ENCODE measurements at places on chromosomes 3 and 15.

DNA sequence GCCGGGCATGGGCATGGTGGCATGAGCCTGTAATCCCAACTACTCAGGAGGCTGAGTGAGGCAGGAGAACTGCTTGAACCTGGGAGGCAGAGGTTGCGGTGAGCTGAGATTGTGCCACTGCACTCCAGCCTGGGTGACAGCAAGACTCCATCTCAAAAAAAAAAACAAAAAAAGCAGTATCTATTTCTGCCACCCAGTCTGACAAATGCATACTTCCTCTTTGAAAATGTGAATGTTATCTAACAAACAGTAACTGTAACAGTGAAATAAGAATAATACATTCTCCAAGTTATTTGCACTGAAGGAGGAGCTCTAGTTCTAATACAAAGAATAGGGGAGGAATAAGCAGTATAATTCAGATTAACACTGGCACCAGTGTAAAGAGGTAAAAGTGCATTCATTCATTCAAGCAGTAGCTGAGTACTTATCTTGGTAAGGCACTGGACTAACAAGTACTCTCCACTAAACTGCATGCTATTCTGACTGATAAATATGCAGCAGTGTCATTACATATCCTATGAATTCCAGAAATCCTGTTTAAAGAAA, 12.9 kb downstream of the VPS13C start:
- DNase-seq = no peak

DNA sequence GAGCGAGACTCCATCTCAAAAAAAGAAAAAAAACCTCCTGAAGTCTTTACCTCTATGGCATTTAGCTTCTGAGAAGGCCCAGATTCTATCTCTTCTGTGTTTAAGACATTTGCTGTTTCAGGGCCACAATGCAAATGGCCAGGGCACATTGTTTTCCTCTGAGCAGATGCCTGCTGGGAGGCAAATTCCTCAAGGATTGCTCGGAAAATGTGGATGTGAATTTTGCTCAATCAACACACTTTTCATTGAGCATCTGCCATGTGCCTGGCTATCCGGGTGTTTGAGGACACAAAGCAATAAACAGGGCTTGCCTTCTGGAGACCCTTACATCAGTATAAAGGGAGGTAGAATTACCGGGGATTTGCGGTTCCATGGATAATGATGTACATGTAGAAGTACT, 20.0 kb downstream of the TRIM71 start:
- DNase-seq = no peak

DNA sequence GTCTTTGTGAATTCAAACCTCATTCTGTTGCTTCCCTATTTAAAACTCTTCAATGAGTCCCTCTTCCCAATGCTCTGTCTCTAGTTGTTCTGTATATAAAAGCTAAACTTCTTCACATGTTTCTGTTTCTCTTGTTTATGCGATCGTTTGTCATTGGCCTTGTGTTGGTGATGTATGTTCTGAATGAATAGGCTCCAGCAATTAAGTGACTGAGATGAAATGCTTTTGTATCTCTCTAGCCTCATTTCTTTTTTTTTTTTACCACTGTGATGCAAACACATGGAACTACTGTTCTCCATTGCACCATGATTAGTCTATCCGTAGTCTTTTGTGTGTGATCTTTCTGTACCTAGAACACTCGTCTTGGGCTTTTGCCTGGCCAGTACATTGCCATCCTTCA, 380.5 kb upstream of the TPRG1 start:
- no peak for DNase-seq

GRCh38 chr3:111690242-111690641, 95.1 kb upstream of the ZBED2 start:
- DNase-seq = no peak

DNA sequence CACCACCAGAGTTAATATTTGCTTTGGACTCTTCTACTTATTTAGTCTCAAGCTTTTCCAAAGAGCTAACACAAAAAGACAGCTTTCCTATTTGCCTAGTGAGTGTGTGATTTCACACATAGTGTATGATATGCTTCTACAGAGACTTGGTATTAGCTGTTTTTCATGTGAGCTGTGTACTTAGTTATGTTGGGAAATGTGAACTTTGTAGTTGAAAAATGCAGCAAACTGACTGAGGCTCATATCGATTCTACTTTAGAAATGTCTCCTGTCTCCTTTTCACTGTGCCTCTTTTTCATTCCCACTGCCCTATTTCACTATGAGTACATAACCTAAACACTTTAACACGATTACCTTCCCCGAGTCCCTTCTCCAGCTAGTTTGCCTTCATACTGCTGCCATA, 136.5 kb downstream of the ALCAM start:
- no peak for DNase-seq

DNA sequence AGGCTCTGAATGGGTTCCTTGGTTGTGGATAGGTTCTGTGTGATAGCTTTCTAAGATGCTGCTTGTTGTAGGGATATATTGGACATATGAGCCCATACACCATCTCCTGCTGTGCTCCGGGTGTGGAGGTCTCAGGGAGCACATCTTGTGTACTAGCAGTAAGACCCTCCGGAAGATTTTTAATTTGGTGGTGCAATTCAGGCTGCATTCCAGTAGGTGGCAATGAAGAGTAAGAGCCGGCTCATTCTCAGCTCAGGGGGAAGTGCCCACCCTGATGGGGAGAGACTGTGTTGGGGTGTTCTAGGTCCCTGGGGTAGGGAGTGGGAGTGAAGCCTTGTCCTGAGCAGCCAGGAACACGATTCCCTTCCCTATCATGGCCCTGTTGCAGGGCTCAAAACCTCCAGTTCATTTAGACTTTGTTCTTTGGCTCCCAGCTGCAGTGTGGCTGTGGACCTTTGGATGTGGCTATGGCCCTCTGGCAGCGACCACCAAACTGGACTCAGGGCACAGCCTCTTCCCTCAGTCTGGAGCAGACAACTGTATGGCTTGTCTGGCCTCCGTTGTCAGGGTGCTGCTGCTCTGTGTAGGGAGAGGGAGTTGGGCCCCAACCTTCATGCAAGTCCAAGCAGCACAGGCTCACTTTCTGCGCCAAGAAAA, 104.7 kb downstream of the UNC13C start:
- no peak for DNase-seq

DNA sequence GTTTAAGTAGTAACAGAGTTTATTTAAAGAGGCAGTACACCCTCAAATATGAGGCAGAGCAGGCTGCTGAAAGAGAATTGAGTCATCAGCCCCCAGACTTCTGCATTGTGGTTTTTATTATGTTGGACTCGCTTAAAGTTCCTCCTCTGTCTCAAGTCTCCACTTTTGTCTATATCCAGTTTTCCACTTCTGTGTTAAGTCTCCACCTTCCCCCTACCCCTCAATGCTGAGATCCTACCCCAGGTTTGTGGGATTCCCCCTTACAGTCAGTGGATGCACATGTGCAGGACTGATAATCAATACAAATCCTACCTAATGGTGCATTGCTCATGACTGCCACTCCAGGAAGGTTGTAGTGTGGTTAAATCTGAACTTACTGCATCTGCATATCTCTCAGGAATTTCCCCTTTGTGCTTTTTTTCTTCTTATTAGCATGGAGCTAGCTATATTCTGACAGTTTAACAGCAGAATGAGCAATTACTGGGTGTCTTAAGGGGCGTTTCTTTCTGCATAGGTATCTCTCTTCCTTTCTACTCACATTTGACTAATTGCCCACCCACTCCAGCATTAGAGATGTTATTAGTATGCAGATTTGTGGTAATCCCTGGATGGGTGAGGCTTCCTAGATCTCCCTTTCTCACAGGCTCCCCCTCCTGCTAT, 11.9 kb upstream of the CD200R1L start:
- no peak for DNase-seq

GRCh38 chr15:77614251-77614806, 18.4 kb downstream of the LINGO1 start:
- no peak for DNase-seq

- no peak for DNase-seq
These were observed 315.6 kb upstream of the IL12A start for GRCh38 chr3:159672728-159673688.

GRCh38 chr3:53496984-53497383, 2.6 kb downstream of the CACNA1D start:
- DNase-seq = no peak

DNA sequence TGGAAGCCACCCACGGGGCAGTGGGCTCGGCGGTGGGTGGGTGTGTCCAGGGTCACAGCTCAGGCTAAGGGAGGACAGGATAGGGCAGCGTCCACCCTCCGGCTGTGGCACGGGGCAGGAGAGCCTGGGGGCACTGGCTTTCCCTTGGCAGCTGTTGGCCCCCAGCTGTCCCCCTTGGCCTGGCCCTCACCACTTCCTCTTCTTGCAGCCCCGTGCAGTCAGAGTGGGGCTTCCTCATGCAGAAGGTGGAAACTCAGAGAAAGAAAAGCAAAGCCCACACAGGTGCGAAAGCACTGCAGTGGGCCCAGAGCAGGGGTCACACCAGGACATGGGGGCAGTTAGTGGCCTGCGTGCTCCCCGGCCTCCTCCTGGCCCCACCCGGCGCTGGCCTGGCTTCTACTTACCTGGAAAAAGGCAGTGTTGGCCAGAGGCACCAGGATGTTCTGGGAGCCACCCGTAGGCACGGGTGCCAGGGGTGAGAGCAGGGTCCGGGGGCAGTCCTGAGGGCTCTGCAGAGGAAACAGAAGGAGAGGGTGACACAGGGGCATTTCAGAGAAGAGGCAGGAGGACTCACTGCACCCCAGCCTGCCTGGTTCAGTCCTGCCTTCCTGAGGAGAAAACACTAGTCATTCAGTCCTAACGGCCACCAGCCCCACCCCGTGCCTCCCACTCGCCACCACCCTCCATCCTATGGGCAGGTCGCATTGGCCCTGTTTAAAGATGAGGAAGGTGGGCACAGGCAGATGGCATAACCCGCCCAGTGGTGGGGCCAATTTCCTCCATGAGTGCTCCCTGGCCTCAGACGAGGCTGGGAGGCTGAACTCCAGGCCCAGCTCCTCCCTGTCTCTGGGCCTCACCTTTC, 28.3 kb downstream of the PLXND1 start:
- DNase-seq = no peak

GRCh38 chr3:62538691-62539356, 165.5 kb upstream of the FEZF2 start:
- no peak for DNase-seq

DNA sequence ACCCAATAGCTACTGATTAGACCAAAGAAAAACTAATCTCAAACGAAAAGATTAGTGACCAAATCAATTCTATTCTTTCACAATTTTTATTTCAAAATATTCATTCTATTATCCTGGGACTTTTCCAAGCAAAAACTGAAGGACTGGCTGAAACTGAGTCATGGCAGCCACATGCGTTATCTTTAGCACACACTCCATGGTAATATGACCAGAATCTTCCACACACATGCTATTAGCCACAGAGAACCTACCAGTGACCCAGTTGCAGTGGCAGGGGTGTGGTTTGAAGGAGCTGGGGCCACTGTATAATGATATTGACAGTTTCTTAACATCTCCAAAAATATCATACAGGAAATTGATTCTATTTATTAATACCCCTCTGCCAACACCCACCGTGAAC, 154.8 kb upstream of the ABI3BP start:
- no peak for DNase-seq

DNA sequence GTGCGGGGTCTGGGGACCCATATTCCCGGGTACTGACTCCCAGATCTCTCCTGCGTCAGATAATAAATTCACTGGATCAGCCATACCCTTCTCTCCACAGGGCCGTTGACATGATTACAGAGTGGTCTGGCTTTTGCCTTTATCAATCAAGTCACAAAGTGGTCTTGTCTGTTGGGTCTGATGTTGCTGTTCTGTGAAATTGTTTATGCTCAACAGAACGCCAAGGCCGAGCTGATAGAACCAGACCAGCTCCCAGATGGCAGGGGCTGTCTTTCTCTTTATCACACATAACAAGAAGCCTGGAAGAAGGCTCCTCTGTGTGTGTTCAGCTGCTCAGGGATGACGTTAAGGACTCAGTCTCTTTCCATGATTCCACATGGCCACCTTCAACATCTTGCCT, 751 bp upstream of the DCLK3 start:
- no peak for DNase-seq

DNA sequence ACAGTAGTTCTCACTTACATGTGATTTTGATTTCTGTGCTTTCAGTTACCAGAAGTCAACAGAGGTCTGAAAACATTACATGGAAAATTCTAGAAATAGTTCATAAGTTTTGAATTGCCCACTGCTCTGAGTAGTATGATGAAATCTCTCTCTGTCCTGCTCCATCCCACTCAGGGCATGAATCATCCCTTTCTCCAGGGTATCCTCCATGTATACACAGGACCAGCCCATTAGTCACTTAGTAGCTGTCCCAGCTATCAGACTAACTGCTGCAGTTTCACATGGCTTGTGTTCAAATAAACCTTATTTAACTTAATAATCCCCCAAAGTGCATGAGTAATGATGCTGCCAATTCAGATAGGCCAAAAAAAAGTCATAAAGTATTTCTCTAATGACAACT, 38.6 kb downstream of the EPHA3 start:
- no peak for DNase-seq

DNA sequence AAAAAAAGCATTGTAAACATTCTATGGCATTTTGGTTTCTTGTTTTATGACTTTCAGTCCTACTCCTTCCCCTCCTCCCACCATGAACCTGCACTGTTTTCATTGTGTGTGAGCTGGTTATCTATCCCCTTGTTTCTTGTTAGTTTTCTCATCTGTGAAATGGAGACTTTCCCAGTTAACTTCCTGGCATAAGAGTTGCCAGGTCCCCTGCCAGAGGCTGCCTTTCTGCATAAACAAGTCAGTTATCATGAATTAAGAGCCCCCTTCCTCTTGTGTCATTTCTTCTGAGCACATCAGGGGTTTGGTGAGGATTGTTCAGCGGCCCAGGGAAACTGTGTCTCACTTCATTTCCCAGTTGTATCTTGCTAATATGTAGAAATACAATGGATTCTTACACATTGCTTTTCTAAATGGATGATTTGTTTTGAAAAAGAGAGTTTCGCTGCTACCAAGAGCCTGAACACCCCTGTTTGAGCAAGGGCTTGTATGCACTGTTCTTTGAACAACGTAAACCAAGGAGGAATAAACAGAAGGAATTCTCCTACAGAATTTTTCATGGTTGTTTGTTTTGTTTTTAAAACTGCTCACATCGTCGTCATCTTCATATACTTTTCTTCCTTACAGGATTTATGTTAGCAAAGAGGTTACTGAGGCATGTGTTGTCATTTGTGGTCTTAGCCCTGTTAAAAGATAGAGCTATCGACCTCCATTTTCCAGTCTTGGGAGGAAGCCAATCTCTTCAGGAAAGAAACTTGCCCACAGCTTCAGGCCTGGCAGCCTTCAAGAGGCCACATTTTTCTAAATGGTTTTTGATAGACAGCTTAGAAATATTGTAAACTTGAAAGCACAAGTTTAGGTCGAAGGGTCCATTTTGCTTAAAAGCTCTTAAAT, 144.6 kb upstream of the IL12A start:
- DNase-seq = no peak

GRCh38 chr3:69343875-69344274, 42.0 kb downstream of the FRMD4B start:
- no peak for DNase-seq

DNA sequence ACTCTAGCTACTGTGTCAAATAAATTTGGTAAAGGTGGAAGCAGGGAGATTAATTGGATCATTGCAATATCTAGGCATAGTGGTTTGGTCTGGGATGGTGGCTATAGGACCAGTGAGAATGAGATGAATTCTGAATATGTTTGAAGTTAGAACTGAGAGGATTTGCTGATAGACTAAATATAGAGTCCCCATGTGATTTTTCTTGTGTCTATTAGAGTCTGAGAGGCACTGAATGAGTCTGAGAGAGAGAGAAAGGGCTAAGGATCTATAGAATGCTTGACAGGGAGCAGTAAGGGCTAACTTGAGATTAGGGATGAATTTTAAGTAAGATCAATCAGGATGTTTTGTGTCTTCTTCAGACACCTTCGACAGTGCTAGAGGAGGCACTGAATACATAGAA, 77.9 kb upstream of the CHL1 start:
- no peak for DNase-seq
